ENCODE measurements at places on chromosomes 1 and 21.

GRCh38 chr21:20661745-20662422 is 336.3 kb upstream of the NCAM2 start:
- no peak for DNase-seq

- no peak for DNase-seq
Observed at GRCh38 chr1:245991266-245991665, 515.8 kb downstream of the SMYD3 start.

DNA sequence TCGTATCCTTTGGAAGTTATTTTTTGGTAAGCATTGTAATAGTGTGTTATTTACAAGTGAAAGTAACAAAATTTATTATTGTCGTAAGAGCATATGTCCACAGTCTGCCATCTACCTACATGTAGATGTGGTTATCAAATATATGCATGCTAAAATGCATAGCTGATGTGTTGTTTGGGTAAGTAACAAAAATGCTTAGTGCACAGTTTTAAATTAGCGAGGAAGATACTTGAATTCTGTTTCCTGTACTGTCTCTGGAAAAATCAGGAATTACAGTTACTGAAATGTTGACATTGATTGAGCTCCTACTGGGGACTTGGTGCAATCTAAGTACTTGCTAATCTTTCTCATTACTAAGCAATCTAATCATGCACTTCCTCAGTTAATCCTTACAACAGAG is 14.3 kb downstream of the WDR64 start:
- no peak for DNase-seq

DNA sequence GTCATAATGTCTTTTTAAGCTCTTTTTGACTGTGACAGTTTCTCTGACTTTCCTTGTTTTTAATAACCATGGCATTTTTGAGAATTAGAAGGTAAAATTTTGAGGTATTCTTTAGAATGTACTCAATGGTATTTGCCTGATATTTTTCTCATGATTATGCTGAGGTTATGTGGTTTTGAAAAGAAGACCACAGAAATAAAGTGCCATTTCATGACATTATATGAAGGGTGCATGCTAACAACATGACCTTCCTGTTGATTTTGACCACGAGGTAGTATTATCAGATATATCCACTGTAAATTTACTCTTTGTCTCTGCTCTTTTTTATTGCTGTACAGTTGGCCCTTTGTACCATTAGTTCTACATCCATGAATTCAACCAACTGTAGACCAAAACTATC is 1418.5 kb downstream of the PLA2G4A start:
- DNase-seq, result no peak

- no peak for DNase-seq
Observed at GRCh38 chr1:85330711-85331290, 54.4 kb upstream of the BCL10 start.

GRCh38 chr1:240309769-240310168 is 218.1 kb downstream of the FMN2 start:
- no peak for DNase-seq

- no peak for DNase-seq
Observed at GRCh38 chr1:106798991-106799390, 257.5 kb upstream of the PRMT6 start.
